NCI-H1436 (cell line): ENCODE measurements at places on chromosomes 11 and 22.

DNA sequence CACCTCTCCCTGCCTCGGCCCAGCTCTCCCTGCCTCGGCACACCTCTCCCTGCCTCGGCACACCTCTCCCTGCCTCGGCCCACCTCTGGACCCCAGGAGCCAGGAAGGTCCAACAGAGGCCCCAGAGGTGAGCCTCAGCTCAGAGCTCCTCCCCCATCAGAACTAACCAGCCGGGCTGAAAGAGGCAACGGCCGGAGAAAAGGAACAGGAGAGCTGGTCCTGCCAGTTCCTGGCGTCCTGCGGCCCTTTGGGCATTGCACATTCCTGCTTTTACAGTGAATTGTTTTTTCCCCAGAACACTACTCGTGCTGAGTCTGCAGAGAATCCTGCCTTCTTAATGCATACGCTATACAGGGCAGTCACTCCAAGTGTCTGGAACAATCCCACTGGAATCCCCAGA, 45.8 kb downstream of the LMO1 start:
- DNase-seq = no peak

GRCh38 chr22:38984224-38984623, 2.1 kb downstream of the APOBEC3B start:
- DNase-seq = no peak

- no peak for DNase-seq
These were observed 4.5 kb downstream of the XRCC6 start for GRCh38 chr22:41625577-41625976.

DNA sequence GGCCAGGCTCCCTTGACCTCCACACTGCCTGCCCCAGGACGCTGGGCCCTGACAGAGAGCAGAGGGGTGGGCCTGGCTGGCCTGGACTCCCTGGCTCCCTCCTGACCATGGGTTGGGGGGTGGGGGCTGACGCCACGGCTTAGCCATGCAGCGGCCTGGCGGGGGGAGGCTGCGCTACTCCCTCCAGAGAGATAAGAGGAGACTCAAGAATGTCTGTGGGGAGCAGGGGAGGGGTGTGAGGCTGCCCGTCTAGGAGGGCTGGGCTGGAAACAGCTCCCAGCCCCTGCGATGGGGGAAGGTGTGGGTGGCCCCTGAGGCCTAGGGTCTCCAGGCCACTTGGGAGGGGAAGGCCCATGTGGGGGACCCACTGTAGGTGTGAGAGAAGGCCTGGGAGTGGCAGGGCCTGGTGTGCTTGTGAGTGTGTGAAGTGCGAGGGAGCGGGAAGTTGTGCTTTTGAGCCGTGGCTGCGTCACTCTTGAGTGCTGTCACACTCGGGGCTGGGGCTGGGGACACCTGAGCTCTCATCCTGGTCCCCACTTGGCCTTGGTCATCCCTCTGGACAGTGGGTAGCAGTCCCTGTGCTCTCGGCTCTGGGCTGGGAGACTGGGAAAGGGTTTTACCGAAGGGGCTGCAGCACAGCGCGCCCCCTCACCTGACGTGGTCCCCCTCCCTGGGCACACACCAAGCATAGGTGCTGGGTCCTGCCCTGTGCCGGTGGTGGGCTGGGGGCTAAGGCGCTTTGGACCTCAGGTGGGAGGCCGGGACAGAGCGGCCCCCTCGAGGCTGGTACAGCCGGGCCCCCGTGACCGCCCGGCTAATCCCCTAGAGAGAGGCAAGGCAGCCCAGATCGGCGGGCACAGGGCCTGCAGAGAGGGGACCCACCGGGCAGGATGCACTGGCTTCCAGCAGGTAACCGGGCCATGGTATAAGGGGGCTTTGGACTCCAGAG, 2.4 kb downstream of the MYRF start:
- DNase-seq = no peak

GRCh38 chr11:61886643-61887042, 4.7 kb downstream of the FADS3 start:
- DNase-seq = no peak
